ENCODE measurements at places on chromosomes 11 and 22.

DNA sequence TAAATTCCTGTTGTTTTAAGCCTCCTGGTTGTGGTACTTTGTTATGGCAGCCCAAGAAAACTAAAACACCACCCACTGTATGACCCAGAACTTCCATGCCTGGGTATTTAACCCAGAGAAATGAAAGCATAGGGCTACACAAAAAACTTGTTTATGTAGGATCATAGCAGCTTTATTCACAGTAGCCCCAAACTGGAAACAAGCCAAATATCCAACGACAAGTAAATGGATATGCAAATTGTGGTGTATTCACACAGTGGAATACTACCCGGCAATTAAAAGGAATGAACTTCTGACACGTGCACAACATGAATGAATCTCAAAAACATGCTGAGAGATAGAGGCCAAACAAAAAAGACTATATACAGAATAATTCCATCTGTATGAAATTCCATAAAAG, 62.2 kb upstream of the NAV2 start:
- DNase-seq: no peak

GRCh38 chr11:76228071-76228874, 22.0 kb upstream of the WNT11 start:
- peak; percentile 84 for DNase-seq

DNA sequence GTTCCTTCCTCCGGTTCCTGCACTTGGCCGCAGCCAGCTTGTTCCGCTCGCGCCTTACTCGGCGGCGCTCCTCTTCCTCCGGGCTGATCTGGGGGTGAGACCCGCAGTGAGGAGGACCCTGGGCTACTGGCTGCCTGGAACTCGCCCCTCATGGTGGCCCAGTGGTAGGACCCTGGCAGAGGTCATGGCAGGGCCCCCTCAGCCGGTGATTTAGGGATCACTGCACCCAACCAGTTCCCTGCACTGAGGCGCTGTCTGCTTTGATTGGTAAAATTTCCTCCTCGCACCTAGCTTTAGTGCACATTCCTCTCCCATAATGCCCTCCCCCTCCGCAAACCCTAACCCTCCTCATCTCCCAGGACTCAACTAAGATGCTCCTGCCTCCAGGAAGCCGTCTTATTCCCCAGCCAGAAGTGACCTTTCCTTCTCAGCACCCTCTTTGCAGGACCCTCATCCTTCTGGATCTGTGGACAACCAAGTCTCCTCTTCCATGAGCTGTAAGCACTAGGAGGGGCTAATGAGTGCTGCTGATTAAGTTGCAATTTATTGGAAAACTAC, 3.6 kb downstream of the CCDC85B start:
- no peak for DNase-seq

DNA sequence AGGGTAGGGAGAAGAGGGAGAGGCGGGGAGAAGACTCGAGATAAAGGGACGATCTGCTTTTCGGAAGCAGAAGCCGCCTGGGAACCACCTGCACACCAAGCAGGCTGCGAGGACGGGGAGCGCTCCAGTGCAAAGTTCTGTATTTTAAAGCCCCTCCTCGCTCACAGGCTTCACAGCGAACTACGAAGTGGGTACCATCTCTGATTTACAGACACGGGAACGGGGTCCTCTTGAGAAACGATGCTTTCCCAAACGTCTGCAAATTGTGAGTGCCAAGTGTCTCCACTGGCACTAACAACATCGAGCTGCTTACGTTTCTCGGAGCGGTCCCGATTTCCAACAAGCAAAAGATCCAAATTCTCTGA, 700 bp upstream of the STX3 start:
- DNase-seq: no peak

GRCh38 chr22:47168900-47169800, 406.7 kb downstream of the TBC1D22A start:
- no peak for DNase-seq

DNA sequence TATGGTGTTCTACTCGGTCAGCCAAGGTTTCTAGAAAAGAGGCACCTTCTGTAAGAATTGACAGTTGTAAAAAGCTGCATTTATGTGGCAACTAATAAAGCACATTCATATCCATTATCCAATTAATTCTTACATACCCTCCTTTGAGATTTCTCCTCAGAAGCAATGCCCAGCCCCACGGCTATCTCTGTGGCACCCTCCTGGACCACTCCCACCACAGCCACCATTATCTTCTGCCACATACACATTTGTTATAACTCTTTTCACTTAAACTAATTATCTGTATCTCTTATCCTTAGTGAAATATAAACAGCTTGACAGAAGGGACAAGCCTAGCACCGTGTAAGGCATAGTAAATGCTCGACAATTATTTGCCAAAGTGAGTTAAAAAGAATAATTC, 48.5 kb downstream of the PAK1 start:
- no peak for DNase-seq

DNA sequence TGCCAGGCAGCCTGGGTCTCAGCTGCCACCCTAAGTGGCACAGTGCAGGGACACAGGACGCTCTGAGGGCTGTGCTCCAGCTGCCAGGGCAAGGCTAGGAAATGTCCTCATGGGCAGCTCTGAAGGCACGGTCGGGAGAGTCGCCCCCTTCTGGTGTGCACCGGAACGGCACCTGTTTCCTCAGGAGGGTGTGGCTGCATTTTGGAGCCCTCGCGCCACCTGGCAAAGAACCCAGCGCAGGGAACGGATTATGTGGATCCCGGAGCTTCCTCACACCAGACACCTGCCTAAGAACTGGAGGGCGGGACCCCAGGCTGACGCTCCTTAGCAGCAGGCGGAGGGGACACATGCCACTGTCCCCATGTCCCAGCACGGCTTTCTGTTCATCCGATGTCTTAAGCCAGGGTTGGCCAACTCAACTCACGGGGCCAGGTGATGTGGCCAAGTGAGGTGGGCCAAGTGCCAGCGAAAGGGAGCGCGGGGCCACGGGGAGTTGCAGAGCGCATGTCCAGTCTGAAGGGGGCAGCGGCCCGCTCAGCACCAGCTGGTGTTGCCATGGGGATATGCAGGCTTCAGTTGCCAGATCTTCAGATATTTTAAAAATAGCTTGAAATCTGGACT, 5.1 kb upstream of the SLC22A8 start:
- no peak for DNase-seq

- no peak for DNase-seq
Observed at GRCh38 chr11:6538945-6539344, 41.9 kb downstream of the DNHD1 start.

DNA sequence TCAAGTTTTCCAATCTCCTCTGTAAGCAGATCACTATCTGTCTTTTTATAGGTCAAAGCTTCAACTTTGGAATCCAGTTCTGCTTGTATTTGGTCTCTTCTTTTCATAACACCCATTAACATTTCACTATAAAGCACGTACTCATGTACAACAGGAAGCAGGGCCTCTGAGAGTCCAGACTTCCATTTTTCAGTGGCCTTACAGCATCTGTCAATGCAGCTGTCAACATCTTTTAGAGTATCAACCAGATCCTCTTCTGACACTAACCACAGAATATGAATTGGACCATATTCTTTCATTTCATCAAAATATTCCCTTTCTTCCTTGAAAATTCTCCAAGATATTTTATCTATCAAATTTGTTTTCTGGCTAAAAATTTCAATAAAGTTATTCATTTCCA, 24.7 kb upstream of the SLN start:
- DNase-seq: no peak

- no peak for DNase-seq
Observed at GRCh38 chr11:102436561-102436960, 16.0 kb downstream of the TMEM123 start.

DNA sequence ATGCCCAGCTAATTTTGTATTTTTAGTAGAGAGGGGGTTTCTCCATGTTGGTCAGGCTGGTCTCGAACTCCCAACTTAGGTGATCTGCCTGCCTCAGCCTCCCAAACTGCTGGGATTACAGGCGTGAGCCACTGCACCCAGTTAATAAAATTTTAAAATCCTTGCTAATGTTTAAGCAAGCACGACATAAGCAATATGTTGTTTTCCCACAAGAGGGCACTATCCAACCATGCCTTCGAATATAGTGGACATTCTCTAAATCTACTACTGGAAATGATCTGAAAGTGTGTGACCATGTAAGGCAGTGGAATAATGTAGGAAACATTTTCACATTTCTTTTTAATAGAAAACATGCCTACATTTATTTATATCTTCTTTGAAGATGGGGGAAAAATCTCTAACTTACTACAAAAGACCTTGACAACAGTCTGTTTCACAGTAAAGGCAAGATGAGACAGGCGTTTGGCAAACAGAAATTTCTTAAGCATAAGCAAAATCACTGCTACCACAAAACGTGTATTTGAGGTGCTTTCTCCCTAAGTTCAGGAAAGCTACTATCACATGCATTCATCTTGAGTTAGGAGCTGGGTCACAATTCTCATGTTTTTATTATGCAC, 38.2 kb downstream of the PITPNB start:
- peak; percentile 64 for DNase-seq

DNA sequence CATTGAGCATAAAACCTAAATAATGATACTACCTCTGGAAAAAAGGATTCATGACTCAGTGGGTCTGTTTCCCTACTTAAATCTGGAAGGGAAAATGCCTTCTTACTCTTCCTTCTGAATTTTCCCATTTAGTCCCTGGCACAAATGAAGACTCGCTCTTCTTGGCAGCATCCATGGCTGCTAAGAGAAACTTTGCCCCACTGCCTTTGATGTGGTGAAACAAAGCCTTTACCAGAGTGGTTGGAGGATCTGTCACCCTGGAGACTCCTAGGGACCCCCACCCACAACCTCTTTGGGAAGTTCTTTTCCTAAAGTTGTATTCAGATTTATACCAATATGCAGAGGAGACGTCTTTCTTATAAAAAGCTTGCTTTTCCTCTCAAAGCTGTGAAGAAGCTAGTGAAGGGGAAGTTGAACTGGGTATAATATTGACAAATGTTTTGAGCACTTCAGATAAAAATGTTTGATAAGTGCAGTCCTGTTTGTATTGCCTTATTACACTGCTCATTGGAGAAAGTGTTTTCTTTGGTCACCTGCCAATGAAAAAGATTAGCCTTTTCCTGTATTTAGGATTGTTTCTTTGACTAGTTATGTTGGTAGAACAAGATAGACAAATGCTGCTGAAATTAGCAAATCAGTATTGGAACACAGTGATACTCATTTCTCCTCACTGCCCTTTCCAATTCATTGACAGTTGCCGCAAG, 77.3 kb downstream of the ARFGAP2 start:
- DNase-seq: no peak

DNA sequence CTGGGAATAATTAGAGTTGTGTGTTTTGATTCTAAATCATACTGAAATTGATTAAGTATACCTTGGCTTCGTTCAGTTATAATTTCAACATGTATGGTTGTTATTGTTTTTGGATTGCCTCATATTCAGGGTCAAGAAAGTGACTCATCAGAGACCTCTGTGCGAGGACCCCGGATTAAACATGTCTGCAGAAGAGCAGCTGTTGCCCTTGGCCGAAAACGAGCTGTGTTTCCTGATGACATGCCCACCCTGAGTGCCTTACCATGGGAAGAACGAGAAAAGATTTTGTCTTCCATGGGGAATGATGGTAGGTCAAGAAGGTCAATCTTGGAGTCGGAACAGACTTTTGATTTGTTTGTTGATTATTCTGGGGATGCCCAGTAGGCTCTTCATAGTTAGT, 40.4 kb downstream of the KMT2A start:
- no peak for DNase-seq

- no peak for DNase-seq
Observed at GRCh38 chr11:87316491-87316890, 278.8 kb downstream of the TMEM135 start.

- no peak for DNase-seq
Observed at GRCh38 chr11:93117565-93117964, 80.2 kb downstream of the SLC36A4 start.

DNA sequence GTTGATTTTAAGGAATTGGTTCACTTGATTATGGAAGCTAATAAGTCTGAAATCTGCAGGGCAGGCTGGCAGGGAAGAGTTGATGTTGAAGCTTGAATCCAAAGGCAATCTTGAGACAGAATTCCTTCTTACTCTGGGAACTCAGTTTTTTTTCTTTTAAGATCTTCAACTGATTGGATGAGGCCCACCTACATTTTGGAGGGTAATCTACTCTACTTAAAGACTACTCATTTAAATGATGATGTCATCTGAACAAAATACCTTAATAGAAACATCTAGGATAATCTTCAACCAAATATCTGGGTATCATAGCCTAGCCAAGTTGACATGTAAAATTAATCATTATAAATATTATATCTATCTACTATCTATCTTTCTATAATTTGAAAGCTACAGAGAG, 163.2 kb downstream of the PGR start:
- no peak for DNase-seq

DNA sequence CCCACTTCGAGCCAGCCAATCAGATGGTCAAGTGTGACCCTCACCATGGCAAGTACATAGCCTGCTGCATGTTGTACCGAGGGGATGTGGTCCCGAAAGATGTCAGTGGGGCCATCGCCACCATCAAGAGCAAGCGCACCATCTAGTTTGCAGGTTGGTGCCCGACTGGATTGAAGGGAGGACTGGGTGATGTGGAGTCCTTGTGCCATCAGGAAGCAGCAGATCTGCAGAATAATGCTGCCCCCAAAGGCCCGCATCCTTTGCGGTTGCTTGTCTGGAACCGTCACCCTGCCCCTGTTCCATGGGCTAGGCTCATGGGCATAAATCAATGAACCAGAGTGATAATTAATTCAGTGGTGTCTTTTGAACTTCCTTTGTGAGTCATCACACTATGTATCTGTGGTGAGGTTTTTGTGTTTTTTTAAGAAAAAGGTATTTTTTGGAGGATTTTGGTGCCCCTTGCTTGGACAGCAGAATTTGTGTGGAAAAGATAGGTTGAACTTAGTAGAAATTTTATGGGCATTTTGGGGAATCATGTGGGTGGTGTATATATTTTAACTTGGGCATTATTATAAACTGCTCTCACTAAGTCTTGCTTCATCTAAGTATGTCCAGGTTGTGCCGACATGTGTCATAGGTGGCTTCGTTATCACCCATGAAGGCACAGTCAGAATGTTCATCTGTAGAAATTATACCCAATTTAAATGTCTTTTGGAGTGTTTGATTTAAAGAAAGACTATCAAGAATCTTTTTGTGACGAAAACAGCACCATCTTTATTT, 22.3 kb downstream of the LRRC74B start:
- no peak for DNase-seq

GRCh38 chr11:110929129-110929528, 216.9 kb upstream of the ARHGAP20 start:
- no peak for DNase-seq

- DNase-seq: no peak
Observed at GRCh38 chr11:120170741-120171261, 32.9 kb upstream of the TRIM29 start.

GRCh38 chr11:83064011-83064410, 7.7 kb downstream of the RAB30 start:
- DNase-seq: no peak

GRCh38 chr11:34754171-34754823, 133.4 kb downstream of the EHF start:
- no peak for DNase-seq

Data from small intestine (tissue), 16 donors.